ENCODE measurements at places on chromosomes 4 and X.

GRCh38 chr4:74944354-74944793 lies 11.5 kb downstream of the PARM1 start:
- DNase-seq = peak; percentile 89

GRCh38 chr4:87092389-87093141 lies 127.9 kb downstream of the KLHL8 start:
- peak; percentile 60 for DNase-seq

GRCh38 chrX:7145454-7145853 lies 2.1 kb upstream of the STS start:
- DNase-seq = no peak

- DNase-seq = no peak
These were observed 7.0 kb downstream of the SLC9B1 start for GRCh38 chr4:103012551-103012950.

GRCh38 chr4:173498023-173498422 lies 32.0 kb downstream of the HAND2 start:
- DNase-seq = no peak

DNA sequence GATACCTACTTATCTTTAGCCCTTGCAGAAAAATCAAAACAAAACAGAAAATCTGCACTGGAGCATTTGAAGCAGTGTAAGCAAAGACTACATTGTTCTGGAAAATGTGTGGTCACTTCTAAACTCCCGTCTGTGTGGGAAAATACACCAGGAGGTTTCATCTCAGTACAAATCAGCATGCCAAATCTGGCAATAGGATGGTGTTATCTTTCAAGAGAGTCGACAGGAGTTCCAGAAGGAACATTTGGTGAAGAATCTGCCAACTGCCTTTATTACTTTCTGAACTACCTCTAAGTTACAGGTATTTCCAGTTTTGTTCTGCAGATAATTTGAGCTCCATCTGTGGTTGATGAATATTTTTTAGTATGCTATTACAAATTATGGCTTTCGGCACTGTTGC lies 1348.0 kb downstream of the RAPGEF2 start:
- no peak for DNase-seq
